ENCODE measurements at places on chromosomes 7 and 10.
A peak's percentile ranks its signal among the peaks of the same experiment; 100 is the strongest.

- DNase-seq = no peak
Measured at GRCh38 chr7:122686360-122686878, 12.5 kb downstream of the RNF133 start.

DNA sequence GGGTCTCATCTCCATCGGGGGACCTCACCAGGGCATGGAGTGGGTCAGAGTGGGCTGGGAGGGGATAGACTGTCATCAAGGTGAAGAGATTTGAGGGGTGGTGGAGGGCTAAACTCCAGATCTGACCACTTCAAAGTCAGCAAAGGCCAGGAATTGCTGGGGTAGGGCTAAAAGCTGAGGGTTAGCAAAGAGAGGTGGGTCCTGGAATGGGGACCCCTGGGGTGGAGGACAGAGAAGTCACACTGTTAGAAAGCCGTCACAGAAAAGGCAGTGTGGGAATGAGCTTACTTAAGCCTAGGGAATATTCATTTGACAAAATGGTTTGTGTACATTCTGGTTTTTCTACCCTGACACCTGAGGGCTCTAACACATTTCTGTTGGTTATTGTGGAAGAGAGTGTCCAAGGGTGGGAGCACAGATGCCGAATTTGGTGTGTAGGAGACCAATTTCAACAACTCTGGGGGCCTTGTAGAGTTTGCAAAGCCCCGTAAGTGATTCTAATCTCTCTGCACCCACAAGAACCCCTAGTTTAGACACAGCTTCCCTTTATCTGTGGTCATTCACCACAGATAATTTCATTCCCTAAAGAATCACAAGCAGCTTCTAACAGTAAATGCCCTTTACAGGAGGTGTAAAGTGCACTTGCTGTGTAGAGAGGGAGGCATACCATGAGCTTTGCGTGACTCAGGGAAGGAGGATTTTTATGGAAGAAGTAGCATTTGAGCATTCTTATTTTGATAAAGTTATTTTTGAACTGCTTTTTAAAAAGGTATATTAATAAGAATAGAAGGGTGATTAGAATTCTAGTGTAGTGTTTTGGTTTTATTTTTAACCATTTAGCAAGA, 6.4 kb downstream of the FBH1 start:
- DNase-seq = no peak

DNA sequence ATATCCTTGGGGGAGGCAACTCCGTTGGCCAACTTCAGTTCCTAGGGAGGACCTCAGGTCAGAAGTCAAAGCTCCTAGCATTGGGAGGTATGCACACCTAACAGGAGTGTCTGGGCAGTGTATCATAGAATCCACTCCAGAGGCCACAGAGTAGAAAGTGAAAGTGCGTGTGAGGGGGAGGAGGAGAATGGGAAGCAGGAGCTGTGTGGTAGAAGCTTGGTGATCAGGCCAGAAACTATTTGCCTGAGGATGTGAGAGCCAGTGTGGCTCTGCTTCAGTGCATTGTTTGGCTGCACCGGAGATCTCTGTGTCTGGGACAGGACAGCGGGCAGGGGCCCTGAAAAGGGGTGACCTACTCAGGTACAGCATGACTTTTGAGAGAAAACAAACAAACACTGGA, 557.4 kb upstream of the VSTM2A start:
- DNase-seq = no peak

DNA sequence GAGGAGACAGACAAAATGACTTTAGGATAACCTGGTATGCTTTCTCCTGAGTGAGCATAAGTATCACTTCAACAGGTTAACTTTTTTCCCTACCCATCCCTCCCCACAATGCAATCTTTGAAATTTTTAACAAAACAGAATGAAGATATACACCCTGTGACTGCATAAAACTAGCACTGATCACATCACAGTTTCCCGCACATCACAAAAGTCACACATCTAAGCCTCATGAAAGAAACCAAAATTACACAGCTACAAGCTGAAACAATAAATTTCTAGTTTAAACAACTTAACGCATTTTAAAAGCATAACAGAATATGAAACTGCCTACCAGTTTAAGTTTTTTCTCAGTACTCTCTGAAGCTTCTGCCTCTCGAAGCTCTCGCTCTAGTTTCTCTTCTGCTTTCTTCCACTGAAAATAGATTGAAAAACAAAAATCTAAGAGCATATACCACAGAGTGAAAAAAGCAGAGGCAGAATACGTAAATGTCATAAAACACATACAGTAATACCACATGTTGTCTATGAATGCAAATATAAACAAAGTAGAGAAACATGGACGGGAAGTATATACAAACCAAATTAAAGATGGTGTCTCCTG, 18.1 kb downstream of the NOC3L start:
- DNase-seq = no peak

DNA sequence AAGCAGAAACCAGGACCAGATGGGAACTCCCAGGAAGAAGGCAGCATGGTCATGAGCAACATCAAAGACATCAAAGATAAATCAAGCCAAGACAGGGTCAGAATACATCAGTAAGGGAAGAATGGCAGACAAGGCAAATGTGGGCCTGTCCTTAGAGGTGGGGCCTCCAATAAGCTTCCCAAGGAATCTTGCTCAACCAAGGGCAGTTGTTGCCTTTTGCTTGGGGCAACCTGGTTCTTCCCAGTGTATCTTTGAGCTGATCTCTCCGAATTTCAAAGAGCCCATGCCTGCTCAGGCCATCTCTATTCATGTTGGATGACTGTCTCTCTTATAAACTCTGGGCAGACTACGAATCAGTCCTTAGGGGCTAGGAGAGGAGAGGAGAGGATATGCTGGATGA, 68.4 kb upstream of the HABP2 start:
- DNase-seq = no peak

GRCh38 chr10:64277536-64277935, 756.3 kb downstream of the REEP3 start:
- no peak for DNase-seq

DNA sequence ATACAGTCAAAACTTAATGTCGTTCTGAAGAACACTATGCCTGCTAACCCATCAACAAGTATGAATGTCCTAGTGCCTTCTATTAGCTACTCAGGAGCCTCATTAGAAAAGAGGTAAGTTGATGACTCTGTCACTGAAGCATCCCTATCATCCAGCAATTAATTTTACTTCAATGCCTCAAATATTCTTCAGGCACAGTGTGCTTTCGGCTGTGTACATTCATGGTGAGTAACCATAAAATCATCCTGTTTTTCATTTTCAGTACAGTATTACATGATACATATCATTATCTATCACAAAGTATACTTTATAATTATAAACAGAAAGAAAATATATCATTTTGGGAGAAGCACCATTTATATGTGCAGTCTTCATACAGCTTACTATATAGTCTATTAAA, 495.5 kb upstream of the ZWINT start:
- DNase-seq = no peak

DNA sequence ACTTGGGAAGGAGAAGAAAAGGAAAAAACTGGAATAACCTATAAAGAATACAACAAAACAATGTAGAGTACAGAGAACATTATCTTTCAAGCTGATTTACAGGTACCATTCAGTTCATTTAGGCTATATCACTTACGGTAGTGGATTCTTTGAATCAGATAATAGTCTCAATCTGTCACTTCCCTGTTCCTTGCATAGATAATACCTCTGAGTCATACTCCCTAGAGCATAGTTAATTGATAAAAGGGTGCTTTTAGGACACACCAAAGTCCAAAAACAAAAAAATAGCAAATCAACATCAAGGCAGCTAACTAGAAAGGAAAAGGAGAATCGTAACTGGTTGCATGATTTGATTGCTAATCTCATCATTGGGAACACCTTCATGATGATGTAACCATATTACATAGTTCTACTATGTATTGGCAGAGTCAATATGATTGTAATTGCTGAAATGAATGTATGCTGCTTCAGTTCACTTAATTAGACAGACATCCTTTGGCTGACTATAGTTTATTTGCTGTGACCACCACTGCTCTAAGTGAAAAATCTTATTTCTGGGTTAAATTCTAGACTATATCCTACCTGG, 844.4 kb downstream of the GATA3 start:
- DNase-seq = no peak

DNA sequence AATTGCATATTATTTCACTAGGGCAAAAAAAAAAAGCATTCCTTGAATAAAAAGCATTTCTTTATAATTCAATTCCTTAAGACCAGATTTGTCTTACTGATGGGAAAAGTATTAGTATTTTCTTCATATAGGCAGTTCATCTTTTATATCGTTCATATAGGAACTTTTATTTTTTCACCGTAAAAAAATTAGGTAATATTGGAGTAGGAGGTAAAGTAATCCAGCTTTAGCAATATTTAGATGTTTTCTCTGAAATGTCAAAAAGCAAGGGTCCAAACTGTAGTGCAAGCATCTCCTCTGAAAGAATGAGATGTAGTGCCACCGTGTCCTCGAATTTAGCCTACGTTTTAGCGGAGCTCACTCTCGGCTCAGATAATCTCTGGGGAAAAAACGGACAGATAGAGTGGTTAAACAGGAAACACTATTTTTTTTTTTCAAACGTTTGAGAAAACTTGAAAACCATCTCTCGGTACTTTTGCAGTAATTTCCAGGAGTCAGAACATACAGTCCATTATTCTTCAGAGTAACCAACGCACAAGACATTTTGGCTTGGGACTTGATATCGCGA, 5.5 kb upstream of the SPAG6 start:
- no peak for DNase-seq

- DNase-seq = no peak
Measured at GRCh38 chr7:114930829-114931655, 9.1 kb downstream of the MDFIC start.

DNA sequence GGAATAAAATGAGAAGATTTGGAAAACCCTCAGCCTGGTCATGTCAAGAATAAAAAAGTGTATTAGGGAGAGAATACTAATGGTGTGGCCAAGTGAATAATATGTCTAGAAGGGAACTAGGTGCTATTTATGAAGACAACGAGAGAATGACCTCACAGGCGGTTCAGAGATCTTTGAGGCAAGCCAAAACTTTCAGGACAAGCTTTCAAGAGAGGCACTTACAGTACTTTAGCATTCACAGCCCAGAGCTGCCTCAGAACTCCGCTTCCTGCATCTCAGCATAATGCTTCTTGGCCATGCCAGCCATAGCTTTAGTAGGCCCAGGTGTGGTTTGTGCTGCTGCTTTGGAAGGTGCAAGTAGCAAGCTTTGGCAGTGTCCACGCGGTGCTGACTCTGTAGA, 37.2 kb upstream of the CCDC7 start:
- DNase-seq = no peak

- DNase-seq = no peak
Measured at GRCh38 chr7:2809903-2810625, 34.0 kb downstream of the GNA12 start.

- no peak for DNase-seq
Measured at GRCh38 chr7:132666774-132667172, 90.5 kb upstream of the PLXNA4 start.

- peak; percentile 42 for DNase-seq
Measured at GRCh38 chr10:129465796-129466702, 992 bp upstream of the MGMT start.

GRCh38 chr10:79025199-79025832, 43.5 kb upstream of the ZMIZ1 start:
- no peak for DNase-seq

DNA sequence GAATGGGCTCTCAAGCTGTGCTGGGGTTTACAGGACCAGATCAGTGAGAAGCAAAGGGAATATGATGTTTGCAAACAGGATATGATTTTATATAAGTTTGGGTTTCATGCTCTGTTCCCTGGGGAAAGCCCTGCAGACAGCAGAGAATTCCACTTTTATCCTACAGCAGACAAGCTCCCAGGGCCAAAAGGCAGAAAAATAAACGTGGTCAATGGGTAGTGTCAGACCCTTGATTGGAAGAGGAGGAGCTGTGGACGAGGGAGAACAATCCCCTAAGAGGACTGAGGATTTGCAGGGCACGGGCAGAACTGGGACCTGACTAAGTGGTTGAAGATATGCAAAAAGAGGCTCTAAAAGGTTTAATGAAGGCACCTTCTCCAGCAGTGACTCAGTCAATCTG, 275.3 kb downstream of the HDAC9 start:
- DNase-seq = no peak

DNA sequence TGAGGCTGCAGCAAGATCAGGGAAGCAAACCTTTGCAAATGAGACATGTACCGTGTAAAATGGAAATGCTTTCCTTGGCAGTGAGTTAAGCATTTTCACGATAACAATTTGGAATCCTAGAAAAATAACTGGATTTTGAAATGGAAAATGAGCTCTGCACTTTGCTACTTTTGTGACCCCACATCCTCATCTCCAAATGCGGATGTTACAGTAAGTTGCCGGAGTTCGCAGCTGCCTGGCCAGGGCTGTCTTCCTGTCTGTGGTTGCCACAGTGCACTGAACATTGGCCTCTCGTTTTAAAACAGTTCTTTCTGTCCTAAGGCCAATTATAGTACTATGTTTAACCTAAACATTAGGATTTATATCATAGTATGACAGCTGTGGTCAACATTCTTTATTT, 136.2 kb upstream of the FZD8 start:
- no peak for DNase-seq

DNA sequence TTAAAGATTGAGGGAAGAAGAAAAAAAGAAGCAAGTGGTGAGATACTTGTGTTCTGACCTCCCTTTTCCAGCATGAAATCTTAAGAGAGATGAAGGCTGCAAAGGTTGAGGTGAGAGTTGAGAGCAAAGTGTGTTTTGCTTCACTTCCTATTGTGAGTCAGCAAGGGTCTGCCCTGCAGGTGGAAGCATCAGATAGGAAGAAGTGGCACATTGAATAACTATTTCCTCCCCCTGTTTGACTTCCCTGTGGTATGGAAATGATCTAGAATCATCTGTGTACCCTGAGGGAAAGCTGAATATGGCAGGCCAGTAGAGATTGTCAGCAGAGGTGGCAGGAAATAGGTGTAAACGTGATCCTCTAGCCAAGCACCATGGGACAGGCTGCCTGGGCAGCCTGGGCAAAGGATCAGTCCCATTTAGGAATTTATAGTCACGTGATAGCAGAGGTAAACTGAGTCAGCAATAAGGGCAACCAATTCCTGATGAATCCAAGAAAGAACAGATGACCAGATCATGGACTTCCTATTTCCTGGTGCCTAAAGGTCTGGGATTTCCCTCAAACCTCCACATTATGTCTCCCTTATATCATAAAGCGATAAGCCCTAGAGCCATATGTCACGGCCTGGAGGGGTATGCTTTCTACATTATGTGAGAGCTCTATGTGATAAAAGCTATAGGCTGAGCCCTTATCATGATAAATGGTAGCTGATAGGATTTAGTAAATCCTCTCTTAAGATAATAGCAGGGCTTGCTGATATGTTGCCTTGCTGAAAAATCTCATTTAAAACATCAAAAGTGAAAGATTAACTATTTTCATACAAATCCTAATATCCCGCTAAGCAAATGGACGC, 287.0 kb downstream of the MDFIC start:
- DNase-seq = no peak

- DNase-seq = no peak
Measured at GRCh38 chr10:70669732-70670317, 2.5 kb upstream of the ADAMTS14 start.

GRCh38 chr10:60732807-60733516, 45.3 kb upstream of the CDK1 start:
- DNase-seq = no peak

Measured in RKO (cell line).